CD8-positive, alpha-beta T cell (primary cell): ENCODE measurements at places on chromosomes 12 and 14.

- DNase-seq, result no peak
Measured at GRCh38 chr12:115511986-115512711, 765.3 kb downstream of the MED13L start.

DNA sequence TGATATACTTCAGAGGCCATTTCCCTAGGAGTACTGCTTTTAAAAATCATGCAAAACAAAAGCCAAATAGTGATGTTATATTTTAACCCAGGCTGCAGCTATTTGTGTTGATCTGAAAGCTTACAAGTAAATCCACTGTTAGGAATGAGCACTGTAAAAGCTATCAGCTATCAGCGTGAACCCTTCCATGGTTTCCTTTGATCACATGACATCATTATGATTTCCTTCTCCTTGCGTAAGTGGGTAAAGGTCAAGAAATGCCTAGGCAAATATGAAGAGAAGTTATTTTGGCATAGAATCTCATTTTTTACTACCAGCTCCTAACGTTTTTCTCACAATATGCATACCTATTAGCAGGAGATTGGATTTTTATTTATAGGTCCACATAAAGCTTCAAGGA is 48.6 kb upstream of the CATSPERB start:
- DNase-seq, result no peak

- no peak for DNase-seq
Measured at GRCh38 chr12:92028441-92028709, 117.3 kb downstream of the BTG1 start.

- no peak for DNase-seq
Measured at GRCh38 chr12:2246358-2246757, 193.6 kb downstream of the CACNA1C start.

DNA sequence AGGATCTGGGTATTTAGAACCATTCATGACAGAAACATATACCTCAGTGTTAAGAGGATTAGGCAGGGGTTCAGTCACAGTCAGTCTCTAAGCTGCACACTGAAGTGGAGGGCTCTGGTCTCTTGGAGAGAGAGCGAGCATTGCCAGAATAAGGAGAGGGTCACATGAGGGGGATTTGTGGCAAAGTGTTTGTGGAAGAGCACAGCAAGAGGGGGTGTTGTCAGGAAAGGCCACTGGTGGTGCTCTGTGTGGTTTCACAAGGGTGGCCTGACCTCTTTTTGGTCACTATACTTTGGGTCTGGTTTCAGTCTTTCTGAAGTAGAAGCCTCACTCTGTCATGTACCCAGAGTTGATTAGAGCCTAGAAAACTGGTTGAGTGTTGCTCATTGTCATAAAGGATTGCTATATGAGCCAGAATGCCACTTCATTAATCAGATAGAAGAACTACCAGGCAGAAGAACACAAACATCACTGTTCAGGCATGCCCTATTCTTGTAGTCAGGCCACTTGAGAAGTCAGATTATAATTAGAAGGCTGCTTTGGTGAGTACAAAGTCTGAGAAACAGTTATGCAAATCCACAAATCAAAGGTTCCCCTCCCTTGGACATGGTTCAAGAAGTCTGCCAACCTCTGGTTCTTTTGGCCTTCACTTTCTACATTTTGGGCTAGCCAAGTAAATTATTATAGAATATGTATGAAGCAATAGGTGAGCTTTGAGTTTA is 8.4 kb downstream of the TMEM19 start:
- DNase-seq, result no peak

- no peak for DNase-seq
Measured at GRCh38 chr14:89650077-89650978, 233.3 kb upstream of the FOXN3 start.

DNA sequence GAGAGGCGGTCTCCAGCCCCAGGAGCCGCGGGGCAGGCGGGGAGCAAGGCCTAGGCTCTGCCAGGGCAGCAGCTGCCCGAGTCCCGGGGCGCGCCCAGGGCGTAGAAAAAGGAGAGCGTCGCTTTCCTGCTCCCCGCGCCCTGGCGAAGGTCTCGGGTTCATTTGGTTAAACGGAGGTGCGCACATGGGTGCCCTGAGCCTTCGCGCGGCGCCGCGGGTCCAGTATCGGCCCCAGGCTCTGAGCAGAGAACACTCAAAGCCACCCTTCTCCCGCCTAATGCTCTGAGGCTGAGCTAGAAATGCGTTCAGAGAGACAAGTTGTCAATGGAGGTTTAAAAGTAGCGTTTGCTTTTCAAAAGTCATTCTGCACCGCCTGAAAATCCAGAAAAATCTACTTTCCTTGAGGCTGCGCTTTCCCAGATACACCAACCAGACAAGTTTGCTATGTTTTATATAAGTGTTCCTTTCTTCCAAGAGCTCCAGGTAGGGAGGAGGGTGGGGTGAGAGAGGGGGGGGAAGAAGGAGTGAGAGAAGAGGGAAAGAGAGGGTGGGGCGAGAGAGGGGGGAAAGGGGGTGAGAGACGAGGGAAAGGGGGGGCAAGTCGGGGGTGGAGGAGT is 1.5 kb downstream of the TMEM132C start:
- no peak for DNase-seq

- no peak for DNase-seq
Measured at GRCh38 chr14:41615011-41615595, 8.4 kb downstream of the LRFN5 start.

DNA sequence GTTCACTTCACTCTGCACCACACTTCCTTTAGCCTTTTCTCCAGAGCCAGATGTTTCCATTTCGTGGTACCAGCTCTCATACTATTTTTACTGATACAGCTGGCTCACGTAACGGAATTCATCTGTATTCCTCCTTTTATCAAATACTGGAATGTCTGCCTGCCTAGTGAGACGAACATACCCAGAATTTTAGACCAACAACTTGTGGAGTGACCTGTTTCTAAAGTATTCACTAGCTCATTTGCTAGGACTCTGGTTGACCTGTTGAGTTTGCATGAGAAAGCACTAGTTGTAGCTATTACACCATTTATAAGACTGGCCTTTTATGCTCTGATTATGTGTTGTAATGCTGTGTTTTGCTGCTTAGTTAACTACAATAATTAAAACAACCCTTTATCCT is 22.6 kb downstream of the KCNA5 start:
- DNase-seq, result no peak

DNA sequence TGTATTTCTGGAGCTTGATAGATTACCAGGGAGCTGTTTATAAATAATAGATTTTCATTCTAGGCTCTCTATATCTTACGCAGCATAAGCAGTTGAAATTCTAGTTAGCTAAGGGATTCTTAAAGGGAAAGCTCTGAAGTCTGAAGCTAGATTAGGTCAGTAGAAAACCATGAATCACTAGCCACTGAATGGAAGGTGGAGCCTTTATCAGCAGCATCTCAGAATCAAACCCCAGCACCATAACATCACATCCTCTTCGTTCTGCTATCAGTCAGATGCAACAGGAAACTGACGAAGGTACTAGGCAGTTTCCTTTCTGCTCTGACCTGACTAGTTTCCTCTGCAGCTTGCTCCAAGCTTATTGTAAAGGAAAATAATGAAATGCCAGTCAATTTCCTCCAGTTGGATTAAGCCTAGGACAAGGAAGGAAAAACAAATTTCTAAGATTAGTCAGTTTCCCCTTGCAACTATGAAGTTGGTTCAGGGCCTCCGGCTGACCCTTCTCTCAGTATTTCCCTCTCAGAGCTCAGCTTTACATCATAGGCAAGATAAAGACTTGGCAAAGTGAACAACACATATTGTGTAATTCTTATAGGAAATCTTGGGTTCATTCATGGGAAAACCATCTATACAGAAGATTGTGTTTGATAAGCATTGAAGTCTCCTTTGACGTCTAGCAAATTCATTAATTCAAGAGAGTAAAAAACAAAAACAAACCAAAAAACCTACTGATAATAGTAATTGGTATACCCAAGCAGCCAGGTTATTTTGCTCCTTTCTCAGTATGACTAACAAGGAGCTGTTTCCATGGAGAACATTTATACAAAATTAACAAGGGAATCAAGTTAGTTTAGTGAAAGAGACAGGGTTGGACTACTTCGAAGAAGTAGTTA is 43.4 kb upstream of the CFAP54 start:
- peak; percentile 24 for DNase-seq

- no peak for DNase-seq
Measured at GRCh38 chr14:20578325-20578724, 9.5 kb downstream of the RNASE11 start.

GRCh38 chr12:90515199-90516175 is 439.5 kb downstream of the CCER1 start:
- no peak for DNase-seq
